ENCODE measurements at places on chromosomes 4 and X.

DNA sequence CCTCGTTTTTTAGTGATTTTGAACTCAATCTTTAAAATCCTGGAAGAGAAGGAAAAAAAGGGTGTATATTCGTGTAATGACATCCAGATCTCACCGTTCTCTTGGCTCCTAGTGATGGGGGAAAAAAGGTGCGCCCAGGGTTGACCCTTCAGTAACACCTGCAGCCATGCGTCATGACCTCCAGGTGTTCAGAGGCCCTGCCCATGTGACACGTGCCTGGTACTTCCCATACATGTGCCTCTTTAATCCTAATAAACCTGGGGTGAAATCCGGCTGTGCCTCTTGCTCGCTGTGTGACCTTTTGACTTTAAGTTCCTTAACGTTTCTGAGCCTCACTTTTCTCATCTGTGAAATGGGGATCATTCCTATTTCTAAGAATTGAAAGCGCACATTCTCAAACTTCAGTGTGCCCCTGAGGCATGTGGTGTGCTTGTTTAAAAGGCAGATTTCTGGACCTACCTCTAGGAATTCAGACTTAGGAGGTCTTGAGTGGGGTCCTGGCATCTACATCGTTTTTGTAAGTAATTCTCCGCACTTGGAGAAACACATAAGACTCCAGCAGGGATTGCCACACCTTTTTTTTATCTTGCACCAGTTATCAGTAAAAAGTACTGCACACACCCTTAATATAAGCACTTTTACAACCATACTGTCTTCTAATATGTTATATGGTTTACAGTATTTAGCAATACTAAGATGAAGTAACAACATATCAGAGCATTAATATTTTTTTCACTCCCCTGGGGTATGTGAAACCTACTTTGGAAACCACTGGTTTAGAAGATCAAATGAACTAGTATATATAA lies 90.1 kb downstream of the RELL1 start:
- DNase-seq, result no peak

DNA sequence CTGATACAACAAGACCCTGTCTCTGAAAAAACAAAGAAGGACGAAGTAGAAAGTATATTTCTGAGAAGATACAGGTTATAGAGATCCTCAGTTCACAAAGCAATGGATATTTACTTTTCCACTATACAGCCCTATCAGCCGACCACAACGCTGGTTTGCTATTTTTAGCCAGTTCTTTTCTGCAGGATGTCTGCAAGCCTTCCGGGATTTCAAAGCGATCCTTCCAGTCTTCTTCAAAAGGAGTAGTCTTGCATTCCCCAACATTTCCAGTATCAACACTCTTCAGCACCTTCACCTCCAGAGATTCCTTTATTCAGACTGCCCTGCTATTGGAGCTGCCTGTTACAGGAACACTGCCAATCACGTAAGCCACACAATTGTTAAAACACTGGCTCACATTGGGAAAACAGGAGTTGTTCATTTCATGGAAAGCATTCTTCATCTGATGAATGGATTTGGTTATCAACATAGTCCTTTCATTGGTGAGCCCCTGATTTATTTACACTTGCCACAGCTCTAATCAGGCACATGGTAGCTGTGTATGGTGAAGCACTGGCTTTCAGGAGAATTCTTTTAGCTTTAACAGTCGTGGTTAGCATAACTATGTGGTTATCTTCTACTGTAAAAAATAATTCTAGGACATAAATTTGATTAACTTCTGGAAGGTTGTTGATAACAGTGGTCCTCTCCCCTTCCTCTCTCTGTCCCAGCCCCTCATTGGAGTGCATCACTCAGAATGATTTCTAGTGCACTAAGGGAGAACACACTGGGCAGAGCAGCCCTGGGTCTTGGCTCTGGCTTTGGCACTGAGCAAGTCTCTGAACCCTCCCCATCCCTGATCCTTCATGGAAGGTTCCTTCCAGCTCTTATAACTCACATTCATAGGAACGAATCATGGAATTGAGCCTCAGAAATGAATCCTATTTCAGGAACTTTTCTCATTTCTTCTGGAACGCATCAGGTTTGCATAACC lies 109.9 kb upstream of the SORBS2 start:
- no peak for DNase-seq

DNA sequence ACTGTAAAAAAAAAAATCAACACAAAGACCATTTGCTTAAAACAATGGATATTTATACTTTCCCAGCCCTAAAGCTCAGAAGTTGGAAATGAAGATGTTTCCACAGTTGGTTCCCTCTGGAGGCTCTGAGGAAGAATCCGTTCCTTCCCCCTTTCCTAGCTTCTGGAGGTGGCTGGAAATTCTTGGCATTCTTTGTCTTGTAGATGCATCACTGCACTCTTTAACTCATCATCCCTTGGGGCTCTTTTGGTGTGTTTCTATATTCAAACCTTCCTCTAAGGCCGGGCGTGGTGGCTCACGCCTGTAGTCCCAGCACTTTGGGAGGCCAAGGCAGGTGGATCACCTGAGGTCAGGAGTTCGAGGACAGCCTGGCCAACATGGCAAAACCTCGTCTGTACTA lies 78.7 kb downstream of the VCX3A start:
- DNase-seq, result no peak

- no peak for DNase-seq
These were observed 292.5 kb downstream of the UNC5C start for GRCh38 chr4:95256108-95256835.

DNA sequence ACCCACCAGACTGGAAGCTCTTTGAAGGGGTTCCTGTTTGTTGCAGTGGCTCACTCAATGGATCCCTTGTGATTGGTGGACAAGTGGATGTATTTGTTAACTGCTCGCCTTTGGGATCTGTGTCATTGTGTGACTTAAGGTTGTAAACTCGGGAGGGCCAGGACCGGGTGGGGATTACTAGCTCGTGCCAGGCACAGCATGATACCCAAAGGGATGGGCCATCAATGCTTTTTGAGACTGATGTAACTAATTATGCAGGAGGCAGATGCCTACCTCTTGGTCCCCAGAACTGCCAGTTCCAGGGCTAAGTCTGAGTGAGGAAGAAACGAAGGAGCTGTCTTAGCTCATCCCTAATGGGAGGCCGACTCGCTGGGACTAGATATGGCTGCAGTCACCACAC lies 27.7 kb downstream of the UTP14A start:
- no peak for DNase-seq

- DNase-seq, result no peak
These were observed 291.1 kb downstream of the TRIML1 start for GRCh38 chr4:188430384-188430783.

DNA sequence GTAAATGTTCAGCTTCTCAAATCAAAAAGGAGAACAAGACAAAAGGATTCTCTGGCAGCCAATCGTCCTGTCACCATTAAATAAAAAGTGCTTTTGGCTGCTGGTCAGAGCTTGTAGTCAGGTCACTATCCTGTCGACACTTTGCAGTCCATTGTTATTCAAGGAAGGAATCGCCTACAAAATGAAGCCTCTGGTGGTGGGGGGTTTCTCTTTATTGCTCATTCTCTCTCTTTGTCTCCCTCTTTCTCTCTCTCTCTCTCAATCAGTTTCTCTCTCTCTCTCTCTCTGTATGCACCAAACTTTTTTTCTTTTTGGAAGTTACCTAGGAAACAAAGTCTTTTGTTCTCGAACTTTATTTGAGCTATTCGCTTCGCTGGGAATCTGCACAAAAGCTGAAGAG lies 17.6 kb upstream of the SCML1 start:
- no peak for DNase-seq

DNA sequence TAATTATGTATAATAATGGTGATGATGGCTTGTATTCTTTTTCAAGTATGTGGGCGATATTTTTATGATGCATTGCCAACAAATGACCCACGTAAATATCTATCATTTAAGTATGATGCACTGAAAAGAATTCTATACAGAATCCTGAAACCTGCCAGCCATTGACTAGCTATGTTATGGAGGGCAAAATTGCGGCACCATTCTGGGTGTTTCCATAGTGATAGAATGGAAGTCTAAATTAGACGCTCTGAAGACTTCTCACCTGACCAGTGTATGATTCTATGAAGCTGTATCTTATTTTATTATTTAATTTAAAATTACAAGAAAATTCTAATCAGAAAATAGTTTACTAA lies 677 bp upstream of the CENPC start:
- DNase-seq, result no peak

DNA sequence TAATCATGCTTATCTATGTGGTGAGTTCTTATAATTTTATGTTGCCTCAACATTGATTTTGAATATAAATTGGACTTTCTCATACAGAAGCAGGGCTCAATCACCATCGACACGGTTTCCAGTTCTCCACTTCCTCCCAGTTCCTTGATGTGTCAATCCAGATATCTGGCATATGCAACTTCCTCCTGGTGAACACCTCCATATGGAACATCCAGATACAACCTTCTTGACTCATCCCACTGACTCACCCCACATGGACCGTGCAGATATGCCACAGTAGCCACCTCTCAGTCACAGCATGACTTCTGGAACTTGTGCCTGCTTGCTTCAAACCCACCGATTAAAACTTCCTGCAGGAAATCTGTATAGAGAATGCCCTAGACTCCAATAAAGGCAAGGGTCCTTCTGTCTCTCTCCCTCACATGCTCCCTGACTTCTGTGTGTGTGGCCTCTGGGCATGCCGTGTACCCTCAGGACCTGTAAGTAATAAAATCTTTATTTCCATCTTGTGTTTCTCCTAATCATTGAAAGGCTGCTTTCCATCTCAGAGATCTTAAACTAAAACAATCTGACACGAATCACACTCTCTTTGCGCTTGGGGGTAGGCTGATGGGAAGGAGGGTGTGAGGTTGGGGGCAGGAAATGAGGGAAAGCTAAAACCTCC lies 67.0 kb downstream of the HTRA3 start:
- DNase-seq, result no peak

DNA sequence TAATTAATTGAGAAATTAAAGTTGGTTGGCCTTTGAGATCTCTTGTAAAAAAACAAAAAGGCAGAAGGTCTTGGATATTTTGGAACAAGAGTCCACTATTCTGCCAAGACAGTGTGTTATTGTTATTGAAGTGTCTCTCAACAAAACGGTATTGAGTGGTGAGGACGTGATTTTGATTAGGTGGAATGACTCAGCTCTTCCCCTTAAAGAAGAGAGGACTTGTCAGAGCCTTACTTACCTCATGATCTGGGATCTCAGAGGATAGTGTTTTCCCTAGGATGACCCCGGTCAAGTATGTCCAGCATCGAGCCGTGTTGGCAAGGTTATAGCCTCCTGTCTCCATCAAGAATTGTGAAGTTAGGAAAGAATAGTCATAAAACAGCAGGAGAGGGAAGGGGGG lies 110.9 kb downstream of the HDAC8 start:
- no peak for DNase-seq

DNA sequence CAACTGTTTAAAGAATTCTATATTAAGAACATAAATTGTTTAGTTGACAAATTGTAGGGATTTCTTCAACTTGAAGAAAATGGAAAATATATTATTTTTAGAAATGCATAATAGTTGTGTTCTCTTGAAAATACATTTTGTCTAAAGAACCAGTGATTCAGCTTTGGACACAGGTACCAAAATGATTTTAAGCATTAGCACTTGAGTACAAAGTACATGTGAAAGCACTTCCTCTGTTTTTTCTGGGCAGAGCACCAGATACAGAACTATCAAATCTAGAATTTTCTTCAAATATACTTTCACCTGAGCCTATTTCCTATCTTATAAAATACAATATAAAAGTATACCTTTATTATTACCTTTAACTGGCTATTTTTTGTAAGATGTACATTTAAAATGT lies 539.8 kb downstream of the ADGRL3 start:
- DNase-seq, result no peak

GRCh38 chr4:169229571-169230028 lies 41.2 kb downstream of the SH3RF1 start:
- no peak for DNase-seq

DNA sequence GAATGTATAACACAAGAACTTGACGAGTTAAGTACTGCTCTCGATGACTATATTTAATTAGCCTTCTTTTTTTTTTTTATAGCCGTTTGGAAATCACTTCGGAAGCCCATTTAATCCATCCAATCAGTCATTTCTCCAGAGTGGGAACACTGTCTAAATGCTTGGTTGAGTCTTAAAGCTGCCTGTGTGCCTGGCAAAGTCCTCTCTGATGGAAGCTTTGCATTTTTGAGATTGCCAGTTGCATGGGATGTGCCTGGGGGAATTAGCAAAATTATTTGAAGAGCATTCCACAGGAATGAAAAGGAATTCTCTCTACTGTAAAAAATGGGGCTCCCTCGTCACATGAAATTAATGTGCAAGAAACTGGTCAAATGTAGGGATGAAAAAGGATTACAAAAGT lies 398.8 kb upstream of the RPS6KA3 start:
- DNase-seq, result no peak

GRCh38 chrX:110786486-110786885 lies 9.1 kb downstream of the CHRDL1 start:
- no peak for DNase-seq

GRCh38 chr4:104486716-104487504 lies 7.8 kb downstream of the CXXC4 start:
- no peak for DNase-seq

DNA sequence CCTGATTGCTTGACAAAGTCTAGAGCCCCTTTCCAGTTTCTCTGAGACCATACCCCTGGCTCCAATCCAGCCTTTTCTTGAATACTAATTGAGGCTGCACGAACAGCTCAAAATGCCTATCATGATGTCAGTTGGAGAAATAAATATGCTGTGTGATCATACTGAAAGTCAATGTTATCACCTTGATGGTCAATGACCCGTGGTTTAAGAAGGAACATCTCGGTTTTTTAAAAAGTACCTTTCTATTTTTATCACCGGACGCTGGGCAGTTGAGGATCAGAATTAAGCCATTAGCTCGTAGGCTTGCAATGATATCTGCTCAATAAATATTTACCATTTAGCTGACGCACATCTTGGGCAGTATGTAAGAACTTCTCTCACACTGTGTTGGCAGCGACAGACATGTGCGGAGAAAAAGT lies 852 bp upstream of the WDR44 start:
- no peak for DNase-seq

GRCh38 chr4:92516450-92516849 lies 212.7 kb downstream of the GRID2 start:
- DNase-seq, result no peak

GRCh38 chr4:112196461-112196860 lies 35.1 kb upstream of the AP1AR start:
- DNase-seq, result no peak

DNA sequence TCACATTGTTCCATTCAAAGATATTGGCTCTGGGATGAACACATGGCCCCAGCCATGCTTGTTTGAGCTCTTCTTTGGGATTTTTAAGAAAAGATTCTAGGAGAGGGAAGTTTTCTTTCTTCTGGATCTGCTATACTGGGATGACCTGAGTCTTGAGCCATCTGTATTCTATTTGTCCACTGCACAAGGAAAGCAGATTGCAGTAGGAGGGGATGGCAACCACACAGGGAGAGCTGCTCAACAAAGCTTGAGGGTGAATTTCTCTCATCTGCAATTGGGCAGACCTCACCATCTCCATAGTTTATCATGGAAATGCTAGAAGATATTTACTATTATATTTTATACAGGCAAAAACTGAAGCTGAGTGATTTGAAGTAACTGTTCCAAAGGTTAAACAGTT lies 34.3 kb downstream of the ADH7 start:
- DNase-seq, result no peak
